ENCODE measurements at places on chromosomes 6 and 20.

DNA sequence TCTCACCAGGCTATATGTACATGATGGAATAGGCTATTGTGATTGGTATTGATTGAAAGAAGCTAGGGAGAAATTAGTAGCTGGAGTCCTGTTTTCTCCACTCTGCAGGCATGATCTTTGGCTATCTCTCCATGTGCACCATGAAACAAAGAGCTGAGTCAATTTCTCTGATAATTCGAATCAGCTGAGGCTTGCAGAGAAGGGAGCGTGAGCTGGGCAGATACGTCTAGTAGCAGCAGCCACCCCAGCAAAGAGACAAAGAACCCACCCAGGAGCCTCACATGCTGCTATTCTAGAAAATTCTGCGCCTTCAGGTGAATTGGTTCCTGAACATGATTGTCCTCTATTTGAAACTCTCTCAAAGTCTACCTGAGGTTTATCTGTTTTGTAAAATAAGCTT, 6.9 kb upstream of the SGK1 start:
- no peak for DNase-seq

- DNase-seq, result no peak
These were observed 1375.6 kb downstream of the EPHA7 start for GRCh38 chr6:92043777-92044176.

DNA sequence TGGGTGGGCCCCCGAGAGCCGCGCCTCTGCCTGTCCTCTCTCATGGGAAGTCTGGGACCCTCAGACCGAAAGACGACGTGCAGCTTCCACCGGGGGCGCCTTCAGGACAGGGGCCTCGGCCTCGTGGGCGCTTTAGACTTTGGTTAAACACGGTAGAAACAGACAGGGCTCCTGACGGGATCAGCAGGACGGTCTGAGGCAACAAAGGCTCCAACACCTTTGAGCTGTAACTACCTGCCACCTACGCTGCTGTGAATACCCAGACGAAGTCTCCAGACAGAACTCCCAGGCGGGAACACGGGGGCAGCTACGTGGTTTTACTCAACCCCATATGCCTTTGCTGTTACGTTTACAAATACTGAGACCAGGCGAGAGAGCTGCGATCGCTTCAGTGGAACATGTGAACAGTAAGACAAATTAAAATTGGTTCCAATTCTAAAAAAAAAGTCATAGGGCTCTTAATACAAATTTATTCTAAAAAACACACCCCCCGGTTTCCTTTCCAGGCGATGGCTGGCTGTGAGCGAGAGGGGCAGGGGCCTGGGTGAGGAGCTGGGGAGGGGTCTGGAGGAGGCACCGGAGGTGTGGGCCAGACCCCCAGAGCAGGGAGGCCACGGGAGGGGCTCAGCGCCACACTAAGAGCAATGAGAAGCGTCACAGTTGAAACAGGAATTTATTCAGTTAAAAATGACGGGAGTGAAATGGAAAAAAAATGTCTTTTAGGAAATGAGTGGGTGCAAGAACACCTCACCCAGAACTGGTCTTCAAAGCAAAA, 453.2 kb downstream of the QKI start:
- no peak for DNase-seq

GRCh38 chr6:53067849-53068361, 2.7 kb downstream of the FBXO9 start:
- DNase-seq, result peak; percentile 32

DNA sequence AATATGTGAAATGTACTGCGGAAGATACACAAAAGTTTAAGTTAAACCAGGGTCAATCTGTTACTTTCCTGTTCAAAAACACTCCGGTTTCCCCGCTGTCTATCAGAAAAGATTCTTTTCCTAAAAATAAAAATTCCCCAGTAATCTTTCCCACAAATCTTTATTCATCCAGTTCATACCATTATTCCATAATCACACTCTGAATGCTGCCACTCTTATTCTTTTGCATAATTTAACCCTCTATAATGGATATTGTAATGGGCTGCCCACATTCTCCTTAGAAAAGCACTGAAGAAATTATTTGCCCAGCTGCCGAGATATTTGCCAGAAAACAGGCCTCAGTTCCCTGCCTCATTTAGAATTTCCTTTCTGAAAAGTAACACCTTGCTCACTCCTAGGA, 68.6 kb downstream of the EPHA7 start:
- no peak for DNase-seq

DNA sequence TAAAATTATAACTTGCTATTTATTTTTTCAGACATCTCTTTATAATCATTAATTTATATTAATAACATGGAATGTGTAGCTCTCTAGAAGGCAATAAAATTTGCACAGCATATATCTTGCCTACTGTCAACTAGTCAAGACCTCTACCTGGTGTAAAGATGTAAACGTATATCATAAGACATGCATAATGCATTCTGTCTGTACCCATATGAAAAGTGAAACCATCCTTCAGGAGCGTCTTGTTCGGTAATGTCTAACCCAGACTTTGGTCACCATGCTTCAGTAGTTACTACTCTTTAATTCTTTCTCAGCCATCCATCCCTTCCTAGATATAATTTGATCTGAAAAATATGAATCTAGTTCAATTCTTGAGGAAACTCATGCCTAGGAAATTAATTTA, 21.0 kb downstream of the CEP43 start:
- DNase-seq, result no peak

- peak; percentile 72 for DNase-seq
These were observed 47.4 kb downstream of the TRMT11 start for GRCh38 chr6:126033696-126034095.

DNA sequence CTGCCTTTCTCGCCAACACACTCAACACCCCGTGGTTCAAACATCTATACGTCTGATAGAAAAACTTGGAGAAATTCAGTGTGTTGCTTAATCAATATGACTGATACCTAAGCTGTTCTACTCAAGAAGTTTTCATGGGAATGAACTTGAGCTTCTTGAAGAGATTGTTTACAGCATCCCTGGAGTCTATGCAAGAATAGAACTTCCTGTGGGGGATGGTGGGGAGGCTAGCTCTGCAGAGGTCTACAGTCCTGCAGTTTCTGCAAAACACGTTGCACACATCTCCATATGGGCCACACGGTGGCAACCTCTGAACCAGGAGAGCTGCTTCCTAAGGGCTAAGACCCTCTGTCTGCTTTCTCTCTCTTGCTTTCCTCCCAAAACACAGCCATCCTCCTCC, 32.7 kb upstream of the FANCE start:
- peak; percentile 87 for DNase-seq

- peak; percentile 54 for DNase-seq
These were observed 108.8 kb downstream of the PREX1 start for GRCh38 chr20:48718786-48719578.

DNA sequence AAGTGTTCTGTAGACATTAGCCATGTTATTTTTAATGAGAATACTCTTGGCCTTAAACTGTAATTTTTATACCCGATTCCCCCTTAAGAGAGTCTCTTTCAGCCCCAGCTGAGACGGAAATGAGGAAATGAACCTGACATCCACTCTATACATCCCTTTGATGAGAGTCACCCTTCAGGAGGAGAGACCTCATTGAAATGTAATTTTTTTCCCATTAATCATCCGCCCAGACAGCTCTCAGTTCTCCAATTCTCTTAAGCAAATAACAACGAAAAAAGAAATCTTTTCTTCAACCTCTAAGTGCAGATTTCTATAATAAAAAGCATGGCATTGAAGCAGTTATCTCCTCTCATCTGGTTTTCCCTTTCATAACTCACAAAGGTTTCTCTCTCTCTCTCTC, 243.8 kb upstream of the PMEPA1 start:
- DNase-seq, result no peak

- no peak for DNase-seq
These were observed 333.0 kb downstream of the CD83 start for GRCh38 chr6:14450578-14450977.

- DNase-seq, result no peak
These were observed 34.9 kb upstream of the GCNT2 start for GRCh38 chr6:10486215-10486614.

GRCh38 chr6:79495246-79495645, 42.0 kb downstream of the LCA5 start:
- no peak for DNase-seq

DNA sequence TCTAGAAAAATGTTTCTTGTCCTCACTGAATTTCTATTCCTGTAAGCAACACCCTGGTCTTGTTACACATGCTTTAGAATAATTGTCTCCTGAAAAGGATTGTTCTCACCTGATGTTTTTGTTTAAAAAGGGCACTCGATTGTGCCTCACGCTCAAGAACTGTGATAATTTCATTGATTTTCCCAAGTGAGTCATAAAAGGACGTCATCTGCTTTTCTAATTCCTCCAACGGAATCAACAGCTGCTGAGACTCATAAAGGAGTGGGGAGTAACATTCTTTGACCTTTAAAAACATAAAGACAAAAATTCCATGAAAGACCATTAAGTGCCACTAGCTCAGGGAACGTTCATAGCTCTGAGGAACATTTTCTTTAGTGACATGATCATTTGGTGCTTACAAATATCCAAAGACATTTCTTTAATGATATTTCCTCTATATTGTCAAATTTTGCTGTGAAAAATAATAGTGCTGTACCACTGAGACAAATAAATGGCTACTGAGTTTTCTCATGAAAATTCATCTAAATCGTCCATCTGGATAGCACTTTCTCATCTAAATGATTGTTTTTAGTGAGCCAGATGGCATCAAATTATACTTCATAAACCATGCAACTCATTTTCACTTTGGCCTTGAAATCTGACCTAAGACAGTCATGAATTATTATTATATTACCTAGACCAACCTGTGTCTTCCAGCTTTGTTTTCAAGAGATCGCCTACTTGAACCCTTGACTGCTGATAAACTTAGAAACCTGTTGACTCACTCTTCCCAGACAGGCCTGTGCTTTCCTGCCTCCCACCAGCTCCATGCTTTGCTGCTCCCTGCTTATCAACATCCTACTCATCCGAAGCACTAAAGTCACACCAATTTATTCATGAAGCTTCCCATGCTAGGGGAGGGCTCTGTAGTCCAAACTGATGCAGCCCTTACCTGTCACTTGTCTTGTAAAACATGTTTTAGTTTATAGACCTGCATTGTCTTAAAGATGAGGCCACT, 178.2 kb downstream of the SYNE1 start:
- no peak for DNase-seq

DNA sequence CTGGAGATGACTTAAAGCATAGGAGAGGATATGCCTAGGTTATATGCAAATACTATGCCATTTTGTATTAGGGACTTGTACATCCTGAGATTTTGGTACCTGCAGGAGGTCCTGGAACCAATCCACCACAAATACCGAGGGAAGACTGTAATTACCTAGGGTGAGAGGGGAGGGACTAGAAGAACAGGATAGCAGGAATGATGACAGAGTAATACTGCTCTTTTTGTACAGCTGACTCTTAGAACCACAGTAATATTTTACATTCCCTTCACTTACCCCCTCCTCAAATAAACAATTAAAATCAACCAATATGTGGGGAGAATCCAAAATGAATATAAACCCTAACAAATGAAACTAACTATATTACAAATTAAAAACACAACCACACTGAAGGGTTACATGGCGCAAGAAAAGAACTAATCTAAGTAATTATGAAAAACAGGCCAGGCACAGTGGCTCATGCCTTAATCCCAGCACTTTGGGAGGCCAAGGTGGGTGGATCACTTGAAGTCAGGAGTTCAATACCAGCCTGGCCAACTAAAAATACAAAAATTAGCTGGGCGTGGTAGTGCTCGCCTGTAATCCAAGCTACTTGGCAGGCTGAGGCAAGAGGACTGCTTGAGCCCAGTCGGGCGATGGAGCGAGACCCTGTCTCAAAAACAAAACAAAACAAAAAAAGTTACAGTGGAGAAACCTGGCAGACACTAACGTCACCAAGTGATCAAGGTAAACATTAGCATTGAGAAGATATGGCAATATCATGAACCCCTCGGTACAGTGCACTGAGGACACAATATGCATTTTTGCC, 37.1 kb downstream of the MAP1LC3A start:
- no peak for DNase-seq

- DNase-seq, result peak; percentile 63
These were observed 257.4 kb downstream of the PLCB1 start for GRCh38 chr20:8389381-8390036.

- no peak for DNase-seq
These were observed 58.3 kb upstream of the HFE start for GRCh38 chr6:26028746-26029569.

DNA sequence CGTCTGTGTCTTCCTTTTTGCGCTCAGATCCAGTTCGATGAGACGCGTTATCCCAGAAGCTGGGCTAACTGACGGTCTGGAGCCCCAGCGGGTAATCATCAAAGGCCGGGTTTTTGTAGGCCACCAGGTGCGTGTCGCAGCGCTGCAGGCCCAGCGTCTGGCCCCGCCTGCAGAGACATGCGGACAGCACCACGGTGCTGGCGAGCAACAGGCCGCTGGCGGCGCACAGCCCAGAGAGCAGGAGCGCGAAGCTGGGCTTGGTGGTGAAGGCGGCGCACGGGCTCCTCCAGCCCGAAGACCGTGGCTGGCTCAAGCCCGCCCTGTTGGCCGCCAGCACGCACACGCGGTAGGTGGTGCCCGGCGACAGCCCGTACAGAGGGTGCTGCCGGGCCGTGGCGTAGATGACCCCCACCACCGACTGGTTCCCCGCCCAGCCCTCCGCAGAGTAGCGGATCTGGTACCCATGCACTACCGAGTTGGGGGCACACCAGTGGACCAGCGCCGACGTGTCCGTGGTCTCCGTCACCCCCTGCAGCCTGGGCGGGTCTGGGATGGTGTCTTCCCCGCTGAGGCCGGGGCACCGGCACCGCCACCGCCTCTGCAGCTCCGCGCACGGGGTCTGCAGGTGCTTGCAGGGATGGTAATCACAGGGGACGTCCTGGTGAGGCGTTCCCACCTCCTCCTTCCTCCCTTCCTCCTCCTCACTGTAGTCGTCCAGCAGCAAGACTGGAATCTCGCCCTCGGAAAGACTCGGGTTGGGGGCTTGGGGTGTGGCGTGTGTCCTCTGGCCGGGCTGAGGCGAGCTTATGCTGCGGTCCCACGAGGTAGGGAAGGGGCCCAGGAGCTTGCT, 12.7 kb downstream of the LRRN4 start:
- no peak for DNase-seq

DNA sequence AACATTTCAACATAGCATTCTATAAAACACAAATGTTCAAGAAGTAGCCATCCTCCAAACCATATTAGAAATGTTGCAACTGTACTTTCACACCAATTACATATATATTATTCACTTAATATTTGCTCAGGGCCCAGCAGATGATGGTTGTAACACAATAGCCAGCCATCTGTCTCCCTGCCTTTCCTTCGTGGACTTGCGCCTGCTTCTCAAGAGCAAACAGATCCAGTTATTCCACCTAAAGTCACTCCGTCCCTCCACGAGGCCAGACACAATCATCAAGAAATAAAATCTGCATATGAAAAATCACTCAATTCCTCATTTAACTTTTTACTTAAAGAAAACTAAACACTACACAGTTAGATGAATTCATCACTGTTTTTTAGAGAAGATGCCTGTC, 160.4 kb downstream of the RALGAPA2 start:
- DNase-seq, result no peak

GRCh38 chr20:53940360-53940702, 130.1 kb downstream of the BCAS1 start:
- DNase-seq, result no peak

DNA sequence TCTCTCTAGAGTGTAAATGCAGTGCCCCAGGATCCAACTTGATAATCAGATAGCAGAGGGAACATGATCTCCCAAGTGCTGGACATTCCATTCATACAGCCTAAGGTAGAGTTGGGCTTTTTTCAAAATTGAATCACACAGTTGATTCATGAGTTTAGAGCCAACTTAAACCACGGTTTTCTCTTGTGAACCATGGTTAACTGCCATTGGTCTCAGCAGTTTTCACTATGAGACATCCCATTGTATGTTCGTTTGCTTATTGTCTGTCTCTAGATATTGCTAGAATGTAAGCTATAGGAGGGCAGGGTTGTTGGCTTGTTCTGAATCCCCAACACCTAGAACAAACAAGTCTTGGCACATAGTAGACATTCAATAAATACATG, 37.2 kb upstream of the TAF8 start:
- DNase-seq, result no peak

Measured in NB4 (cell line).